AML-193 (cell line): ENCODE measurements at places on chromosomes 3 and 15.

GRCh38 chr3:23949784-23950183 lies 4.7 kb downstream of the NR1D2 start:
- DNase-seq, result peak; percentile 6

- DNase-seq, result no peak
Observed at GRCh38 chr3:123792473-123793201, 91.5 kb downstream of the MYLK start.

DNA sequence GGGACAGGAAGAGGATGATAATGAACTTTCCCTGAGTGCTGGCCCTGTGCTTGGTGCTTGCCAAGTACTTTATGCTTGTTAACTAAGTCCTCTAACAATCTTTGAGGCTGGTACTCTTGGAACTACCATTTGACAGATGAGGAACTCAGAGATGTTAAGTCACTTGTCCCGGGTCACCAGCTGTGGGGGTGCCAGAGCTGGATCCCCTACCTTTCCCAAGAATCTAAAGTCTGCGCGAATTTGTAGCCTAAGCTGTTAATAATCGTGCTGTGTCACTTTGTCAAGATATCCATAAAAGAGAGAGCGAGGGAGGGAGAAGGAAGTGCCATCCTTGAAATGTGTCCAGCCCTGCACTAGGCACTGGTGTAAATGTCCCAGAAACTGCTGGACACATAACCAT lies 19.0 kb upstream of the ACOX2 start:
- DNase-seq, result no peak

DNA sequence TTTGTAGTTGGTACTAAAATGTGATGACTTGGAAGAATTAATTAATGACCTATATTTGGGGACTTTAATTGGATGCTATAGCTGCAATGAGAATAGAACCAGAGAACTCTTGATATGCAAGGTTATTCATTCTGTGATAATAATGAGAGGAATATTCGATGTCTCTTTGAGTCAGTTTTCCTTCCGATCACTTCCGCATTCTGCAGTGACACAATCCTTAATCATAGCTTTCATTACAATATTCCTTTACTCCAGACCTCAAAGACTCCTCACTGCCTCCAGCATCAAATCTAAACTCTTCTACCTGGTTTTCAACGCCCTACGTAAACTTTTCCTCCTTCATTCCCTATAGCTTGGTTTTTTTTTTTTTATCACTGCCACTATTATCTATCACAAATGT lies 21.6 kb downstream of the B3GNT5 start:
- DNase-seq, result no peak

- no peak for DNase-seq
Observed at GRCh38 chr3:13851091-13851849, 28.6 kb downstream of the WNT7A start.

DNA sequence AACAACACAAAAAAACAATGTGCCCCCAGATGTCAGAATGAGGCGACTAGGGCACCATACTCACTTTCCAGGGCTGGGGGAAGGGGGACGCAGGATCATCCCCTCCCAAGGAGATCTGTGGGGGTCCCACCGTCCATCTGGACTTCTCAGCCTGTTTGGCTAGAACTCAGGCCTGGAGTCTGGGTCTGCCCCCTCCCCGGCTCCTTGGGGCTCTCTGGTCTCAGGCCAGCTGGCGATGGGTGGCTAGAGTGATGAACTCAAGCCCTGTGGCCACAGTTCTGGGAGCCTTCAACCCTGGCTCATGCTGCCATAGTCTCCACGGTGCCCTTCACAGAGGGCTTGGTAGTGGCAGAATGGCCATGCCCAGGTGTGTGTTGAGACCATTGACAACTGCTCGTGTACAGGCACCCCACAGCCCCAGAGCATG lies 13.6 kb downstream of the ZBTB47 start:
- no peak for DNase-seq

DNA sequence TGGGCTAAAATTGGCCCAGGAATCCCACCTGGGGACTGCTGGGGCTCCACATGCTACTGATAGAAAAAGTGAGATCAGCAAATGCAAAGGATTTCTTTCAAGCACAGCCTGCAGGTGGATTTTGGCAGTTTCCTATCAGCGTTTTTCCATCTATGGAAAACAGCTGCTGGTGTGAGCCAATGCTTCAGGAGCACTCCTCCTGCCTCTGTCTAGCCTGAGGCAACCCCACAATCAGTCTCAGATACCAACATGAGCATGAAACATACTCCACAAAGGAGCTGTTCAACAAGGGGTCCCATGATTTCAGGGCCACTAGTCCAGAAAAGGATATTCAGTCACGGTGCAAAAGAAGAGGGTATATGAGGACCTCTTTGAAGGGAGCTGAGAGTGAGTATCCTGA lies 311.5 kb upstream of the THBS1 start:
- DNase-seq, result no peak

GRCh38 chr3:4228295-4228694 lies 74.9 kb upstream of the SETMAR start:
- no peak for DNase-seq

GRCh38 chr3:98884675-98885371 lies 16.7 kb downstream of the DCBLD2 start:
- DNase-seq, result no peak

DNA sequence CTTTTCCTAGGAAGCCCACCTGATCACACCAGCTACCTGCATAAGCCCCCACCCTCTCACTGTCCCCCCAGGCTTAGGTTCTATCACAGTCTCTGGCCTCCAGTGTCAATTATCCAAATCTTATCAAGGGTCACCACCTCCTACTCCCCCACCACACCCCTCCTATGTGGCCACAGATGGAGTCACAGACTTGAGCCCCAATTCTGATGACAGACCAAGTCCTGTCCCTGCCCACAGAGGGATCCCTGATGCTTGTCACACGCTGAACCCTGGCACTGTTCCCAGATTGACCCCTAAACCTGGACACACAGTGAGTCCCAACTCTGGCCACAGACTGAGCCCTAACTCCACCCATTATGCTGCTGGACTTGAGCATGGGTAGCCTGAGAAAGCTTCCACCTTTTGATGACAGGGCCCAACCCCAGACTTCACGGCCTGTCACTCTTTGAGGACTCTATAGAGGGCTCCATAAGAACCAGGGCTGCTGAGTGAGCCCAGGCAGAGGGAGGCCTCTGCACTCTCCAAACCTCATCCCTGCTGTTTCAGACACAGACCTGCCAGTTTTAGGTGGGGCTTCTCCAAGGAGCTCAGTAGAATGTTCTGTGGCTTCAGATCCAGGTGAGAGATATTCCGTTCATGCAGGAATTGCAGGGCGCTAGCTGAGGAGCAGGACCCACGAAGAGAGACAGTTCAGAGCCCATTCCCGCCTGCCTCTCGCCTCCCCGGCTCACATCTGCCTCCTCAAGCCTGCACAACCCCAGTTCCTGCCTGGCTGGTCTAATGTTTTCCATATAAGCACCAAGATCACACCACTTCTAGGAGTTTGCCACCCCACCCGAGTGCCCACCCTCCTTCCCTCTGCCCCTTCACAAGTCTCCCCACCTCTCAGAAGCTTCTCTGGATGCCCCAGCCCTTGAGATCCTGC lies 1.8 kb downstream of the ULK3 start:
- DNase-seq, result no peak

DNA sequence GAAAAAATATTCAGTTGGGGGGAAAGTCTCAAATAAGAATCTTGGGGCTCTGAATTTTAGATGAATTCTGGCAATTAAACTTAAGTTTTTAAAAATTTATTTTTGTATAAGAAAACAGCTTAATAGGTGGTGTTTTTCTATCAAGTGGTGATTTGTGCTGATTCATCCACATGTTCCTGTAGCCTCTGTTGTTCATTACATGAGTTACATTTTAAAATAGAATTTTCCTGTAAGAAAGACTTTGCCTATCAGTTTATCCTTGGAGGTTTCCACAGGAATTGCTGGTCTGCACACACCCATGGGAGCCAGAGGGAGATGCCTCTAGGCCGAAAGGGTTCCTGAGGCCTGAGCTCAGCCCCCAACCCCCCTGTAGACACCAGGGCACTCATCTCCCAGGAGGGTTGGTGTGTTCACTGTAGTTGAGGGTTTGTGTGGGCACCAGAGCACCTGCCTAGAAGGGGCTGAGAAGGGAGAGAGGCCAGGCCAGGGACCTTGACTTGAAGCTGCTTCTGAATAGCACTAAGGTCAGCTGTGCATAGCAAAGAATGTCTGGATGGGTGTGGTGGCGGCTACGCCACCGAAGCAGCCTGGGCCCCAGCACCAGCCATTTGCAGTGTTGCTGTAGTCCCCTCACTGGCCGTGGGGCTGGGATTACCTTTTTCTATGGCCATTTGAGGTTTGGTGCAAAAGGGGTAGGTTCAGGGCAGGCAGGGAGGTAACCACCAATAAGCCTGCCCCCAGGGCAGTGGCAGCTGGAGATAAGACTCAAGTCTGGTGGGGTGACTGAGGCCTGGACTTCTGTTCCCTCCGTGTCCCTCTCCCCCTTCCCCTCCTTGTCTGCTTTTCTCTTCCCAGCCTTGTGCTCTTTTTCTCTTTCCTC lies 11.9 kb downstream of the DNAJA4 start:
- no peak for DNase-seq

GRCh38 chr3:133925960-133926735 lies 30.5 kb upstream of the RAB6B start:
- no peak for DNase-seq

DNA sequence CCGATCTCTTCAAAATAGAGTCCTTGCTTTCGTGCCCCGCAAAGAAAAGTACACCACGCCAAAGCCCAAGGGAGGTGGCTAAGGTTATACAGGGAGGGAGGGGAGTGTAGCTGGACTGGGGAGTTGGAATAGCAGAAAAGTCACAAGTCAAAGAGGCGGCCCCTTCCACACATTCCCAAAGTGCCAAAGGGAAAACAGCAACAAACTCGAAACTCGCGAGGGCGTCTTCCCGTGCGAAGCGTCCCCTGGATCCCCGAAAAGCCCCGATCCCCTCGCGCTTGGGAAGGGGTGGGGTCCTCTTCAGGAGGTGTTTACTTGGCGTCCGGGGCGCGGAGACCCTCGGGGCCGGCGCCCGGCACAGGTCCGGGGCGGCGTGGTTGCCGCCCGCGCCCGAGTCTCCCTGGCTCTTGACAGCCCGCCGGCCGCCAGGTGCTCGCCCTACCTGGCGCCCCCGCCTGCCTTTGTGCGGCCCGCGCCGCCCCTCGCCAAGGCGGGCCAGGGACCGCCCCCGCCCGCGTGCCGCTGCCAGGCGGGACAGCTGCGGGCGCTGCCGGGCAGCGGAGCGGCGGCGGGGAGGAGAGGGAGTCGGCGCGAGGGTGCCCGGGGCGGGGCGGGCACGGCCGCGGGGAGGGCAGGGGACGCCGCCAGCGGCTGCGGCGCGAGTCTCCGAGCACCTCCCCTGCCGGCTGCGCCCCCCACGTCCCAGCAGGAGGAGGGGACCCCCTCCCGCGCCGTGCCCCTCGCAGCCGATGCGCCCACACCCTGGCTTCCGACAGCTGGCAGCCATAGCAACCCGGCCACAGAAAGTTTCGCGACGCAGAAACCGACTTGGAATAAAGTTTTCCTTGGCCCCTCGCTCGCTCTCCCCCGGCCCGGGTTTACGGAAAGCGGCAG lies 966 bp downstream of the MYO1E start:
- DNase-seq, result no peak

DNA sequence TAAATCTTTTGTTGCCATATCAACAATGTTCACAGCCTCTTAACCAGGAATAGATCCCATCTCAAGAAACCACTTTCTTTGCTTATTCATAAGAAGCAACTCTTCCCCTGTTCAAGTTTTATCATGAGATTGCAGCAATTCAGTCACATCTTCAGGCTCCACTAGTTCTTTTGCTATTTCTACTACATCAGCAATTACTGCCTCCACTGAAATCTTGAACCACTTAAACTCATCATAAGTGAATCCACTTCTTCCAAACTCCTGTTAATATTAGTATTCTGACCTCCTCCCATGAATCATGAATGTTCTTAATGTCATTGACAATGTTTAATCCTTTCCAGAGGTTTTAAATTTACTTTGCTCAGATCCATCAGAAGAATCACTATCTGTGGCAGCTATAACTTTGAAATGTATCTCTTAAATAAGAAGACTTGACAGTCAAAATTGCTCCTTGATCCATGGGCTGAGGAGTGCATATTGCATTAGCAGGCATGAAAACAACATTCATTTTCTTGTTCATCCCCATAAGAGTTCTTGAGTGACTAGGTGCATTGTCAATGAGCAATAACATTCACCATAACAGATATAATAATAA lies 205.9 kb downstream of the DTWD1 start:
- DNase-seq, result no peak

DNA sequence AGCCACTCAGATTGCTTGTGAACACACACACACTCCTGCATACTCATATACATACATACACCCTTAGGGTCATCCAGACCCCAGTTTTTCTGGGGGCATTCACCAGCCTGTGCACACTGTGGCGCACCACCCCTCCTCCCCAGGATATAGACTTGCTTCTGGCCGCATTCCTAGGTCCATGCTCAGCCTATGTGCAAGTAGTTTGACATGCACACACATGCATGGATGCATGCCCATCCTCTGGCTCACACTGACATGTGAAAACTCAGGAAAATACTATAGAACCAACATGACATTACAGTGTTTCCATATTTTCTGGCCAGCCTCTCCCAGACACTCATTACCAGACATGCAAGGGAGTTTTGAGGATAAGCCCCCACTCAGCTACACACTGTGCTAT lies 79.3 kb upstream of the POLG start:
- DNase-seq, result no peak

DNA sequence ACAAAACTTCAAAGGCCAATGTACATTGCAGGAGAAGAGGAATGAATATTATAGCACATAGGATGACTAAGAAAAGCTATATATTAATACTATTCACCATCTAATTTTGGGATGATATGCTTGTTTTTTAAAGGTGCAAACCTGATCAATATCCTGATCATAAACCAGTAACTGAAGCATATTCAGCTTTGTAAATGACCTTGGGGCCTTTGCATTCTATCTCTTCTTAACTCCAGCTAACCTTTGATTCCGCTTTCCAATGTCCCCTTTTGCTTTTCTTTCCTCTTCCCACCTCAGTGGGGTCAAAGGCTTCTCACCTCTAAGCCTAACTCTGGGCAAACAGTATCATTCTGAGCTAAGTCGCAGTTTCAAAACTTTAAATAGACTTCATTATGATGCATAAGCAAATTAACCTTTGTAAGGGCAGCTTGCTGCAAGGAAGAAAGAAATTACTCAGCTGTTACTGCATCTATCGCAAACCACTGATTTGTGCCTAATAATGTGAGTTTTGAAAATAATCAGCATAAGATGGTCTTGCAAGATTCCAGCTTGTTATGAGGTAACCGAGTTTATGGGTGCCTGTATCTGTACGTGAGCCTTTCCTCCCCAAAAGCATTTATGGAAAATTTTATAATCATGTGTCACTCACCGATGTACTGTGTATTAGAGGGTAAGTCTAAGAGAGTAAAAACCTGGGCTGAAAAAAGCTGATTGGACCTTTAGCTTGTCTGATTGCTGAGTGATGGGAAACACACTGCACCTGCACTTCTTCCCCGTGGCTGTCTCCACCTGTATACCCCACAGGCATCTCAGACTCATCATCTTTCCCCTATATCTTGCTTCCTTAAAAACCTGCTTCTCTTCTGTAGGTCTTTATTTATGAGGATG lies 116.8 kb downstream of the TPRG1 start:
- DNase-seq, result no peak
